ENCODE measurements at places on chromosomes 11 and 22.

- no peak for DNase-seq
These were observed 20.5 kb upstream of the ISX start for GRCh38 chr22:35045451-35045850.

GRCh38 chr22:30277547-30278344, 11.1 kb upstream of the OSM start:
- peak; percentile 9 for DNase-seq

- DNase-seq = no peak
These were observed 149.6 kb downstream of the CWF19L2 start for GRCh38 chr11:107307991-107308390.

DNA sequence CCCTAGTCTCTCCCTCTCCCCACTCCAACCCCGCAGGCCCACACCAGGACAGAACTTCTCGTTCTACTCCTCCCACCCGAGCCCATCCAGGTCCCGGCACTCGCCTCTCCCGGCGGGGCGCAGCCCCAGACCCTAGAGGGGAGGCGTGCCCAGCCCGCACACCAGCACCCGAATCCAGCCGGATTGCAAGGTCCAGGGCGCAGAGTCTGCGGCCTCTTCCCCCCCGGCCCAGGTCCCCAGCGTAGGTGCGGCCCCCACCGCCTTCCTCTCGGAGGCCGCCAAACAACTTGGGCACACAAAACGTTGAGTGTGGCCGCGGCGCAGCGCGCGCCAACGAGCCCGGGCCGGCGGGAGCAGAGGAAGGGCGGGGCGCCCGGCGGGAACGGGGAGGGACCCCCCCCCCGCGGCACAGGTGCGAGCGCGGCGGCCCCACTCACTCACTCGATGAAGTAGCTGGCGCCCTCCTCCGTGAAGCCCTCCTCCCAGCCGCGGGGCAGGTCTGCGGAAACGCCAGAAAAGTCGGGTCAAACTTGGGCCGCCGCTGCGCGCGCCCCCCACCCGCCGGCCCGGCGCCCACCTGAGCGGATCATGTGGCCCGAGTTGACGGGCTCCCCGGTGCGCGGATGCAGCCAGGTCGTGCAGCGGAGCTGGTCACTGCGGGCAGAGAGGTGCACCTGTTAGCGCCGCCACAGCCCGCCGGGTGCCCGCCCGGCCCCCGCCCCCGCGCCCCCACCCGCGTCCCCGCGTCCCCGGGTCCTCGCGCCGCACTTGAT, 480 bp downstream of the PLEKHA7 start:
- DNase-seq = no peak

- DNase-seq = no peak
These were observed 1.7 kb upstream of the RHOD start for GRCh38 chr11:67054836-67055523.

- DNase-seq = no peak
These were observed 27.6 kb downstream of the RCOR2 start for GRCh38 chr11:63889344-63889743.

DNA sequence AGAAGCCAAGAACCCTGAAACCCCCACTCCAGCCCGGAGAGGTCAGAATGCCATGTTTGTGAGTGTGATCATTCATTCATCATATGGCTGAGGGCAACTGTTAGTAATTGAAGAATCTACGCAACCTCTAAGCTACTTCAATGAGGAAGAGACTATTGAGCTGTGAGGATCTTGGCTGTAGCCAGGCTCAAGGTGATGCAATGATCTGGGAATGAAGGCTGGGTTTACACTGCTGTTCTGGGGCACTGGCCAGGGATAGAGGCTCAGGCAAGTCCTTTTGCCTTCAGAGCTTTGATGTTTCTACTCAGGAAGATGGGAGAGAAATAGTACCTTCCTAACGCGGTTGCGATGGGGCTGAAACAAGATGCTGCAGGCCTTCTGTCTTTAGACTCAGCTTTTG, 12.9 kb downstream of the CRYBB2 start:
- no peak for DNase-seq

DNA sequence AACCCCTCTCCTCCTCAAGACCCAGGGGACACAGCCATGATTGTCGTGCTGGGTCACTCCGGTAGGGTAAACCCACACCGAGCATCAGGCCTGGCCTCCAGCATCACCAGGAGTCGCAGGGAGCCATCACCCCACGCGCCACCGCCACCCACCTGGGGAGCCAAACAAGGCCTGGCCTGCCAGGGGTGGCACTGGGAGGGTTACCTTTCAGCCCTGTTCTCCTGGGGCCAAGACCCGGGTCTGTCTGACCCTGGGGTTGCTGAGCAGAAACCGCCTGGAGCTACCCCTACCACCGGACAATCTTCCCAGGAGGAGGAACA, 39.3 kb upstream of the NNMT start:
- no peak for DNase-seq

Measured in nucleus accumbens (tissue), 56 donors.